HCT116 (cell line): ENCODE measurements at places on chromosomes 3 and 15. TPM values are rescaled to one million over a fixed set of nuclear protein-coding genes. Genes with fewer than 3 reads are reported as not detected.
A peak's percentile ranks its signal among the peaks of the same experiment; 100 is the strongest.

Gene RASL12
- 0.25 TPM for total RNA-seq

Gene IL5RA
- not detected for total RNA-seq

DNA sequence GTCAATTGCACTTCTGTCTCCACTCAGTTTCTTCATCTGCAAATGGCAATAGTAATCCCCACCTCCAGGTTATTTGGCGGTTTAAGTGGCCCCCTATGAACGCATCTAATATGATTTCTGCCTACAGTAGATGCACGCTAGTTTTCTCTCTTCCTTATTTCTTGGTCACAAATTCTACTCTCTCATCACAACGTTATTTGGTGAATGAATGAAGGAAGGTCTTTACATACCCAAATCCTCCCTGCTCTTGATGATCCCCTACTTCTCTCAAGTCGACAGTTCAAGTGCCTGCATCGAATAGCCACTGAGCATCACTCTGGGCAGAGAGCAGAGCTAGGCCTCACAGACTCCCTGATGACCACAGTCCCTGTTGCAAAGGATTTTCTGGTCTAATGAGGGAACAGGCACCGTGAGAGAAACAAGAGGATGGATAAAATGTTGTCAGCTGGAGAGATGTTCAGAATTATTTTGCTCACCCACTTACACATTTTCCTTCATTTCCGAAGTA, 181.2 kb upstream of the SMAD3 start:
- no peak for DNase-seq
- no peaks in the 10 kb centered on the region for H3K27me3 ChIP-seq
- H3K27ac ChIP-seq = peak overlapping the region; percentile 79; the same call in 1 of the 2 replicates
- peaks cover 72% of the 10 kb centered on the region for H3K4me1 ChIP-seq

DNA sequence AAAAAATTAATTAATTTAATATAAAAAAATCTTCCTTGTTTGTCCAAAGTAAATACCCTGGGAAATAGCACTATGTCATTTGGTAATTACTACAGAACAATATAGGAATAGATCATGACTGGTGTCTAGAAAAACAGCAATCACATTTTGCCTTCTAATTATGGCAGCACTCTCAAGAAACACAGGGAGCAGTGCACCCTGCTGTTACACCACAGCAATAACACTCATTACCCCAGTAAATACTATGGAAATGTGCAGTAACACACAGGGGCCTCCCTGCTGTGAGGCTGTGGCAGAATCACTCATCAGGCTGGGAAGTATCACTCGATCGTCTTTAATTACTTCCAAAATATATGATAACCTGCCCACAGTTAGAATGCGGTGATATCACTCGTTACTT, 646.0 kb downstream of the TUSC7 start:
- H3K4me3 ChIP-seq = no peak overlapping the region
- H3K27me3 ChIP-seq = no peaks in the 10 kb centered on the region
- DNase-seq = no peak
- H3K4me1 ChIP-seq = no peaks in the 10 kb centered on the region
- H3K36me3 ChIP-seq = no peaks in the 10 kb centered on the region
- H3K27ac ChIP-seq = no peak overlapping the region

Gene TMPRSS7
- total RNA-seq = not detected

Gene ANP32A
- 220 TPM for total RNA-seq

- no peak overlapping the region for H3K4me3 ChIP-seq
- H3K27me3 ChIP-seq = no peaks in the 10 kb centered on the region
- no peaks in the 10 kb centered on the region for H3K36me3 ChIP-seq
- DNase-seq = no peak
Measured at GRCh38 chr15:83193721-83194120, 13.9 kb downstream of the HDGFL3 start.

- no peaks in the 10 kb centered on the region for H3K36me3 ChIP-seq
- H3K27me3 ChIP-seq = no peaks in the 10 kb centered on the region
Measured at GRCh38 chr15:39510001-39510701, 70.7 kb upstream of the THBS1 start.

Gene GATA2
- total RNA-seq = 18.6 TPM

Gene CLDN18
- total RNA-seq = 0.17 TPM

DNA sequence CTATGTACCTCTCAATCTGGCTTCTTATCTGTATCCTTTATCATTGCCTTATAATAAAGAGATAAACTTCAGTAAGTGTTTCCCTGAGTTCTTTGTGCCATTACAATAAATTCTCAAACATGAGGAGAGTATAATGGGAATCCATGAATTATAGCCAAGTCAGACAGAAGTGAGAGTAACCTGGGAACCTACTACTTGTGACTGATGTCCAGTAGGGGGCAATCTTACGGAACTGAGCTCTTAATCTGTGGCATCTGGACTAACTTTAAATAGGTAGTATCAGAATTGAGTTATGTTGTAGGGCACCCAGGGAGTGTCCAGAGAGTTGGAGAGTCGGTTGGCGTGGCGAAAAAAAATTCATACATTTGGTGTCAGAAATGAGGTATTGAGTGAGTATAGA, 542.6 kb downstream of the ZBBX start:
- DNase-seq = peak; percentile 37
- no peak overlapping the region for H3K27ac ChIP-seq
- H3K36me3 ChIP-seq = no peaks in the 10 kb centered on the region
- no peaks in the 10 kb centered on the region for H3K27me3 ChIP-seq
- H3K4me3 ChIP-seq = no peak overlapping the region

GRCh38 chr15:27958911-27959578, 140.1 kb downstream of the OCA2 start:
- no peaks in the 10 kb centered on the region for H3K36me3 ChIP-seq
- H3K27me3 ChIP-seq = no peaks in the 10 kb centered on the region
- no peak overlapping the region for H3K4me3 ChIP-seq
- DNase-seq = no peak
- no peaks in the 10 kb centered on the region for H3K4me1 ChIP-seq
- H3K27ac ChIP-seq = no peak overlapping the region

Gene STAC
- not detected for total RNA-seq

Gene AMIGO3
- total RNA-seq = 0.32 TPM

DNA sequence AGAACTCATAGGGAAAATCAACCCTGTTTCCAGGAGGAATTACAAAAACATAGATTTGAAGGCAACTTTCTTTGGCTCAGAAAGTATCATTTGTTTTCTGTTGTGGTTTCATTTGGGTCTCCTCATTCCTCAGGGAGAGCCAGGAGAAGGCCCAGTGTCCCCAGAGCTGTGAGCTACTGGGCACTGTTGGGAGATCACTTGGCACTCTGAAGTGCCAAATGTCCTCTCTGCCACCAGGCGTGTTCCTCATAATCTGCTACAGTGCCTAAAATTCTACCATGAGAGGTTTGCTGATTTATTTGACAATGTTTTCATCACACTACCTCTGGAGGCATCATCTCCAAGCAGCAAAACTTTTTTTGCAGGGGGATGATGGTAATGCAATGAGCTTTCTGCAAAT, 17.4 kb upstream of the TNFAIP8L3 start:
- DNase-seq = no peak
- no peaks in the 10 kb centered on the region for H3K36me3 ChIP-seq
- H3K4me3 ChIP-seq = no peak overlapping the region
- no peaks in the 10 kb centered on the region for H3K27me3 ChIP-seq
- H3K4me1 ChIP-seq = no peaks in the 10 kb centered on the region

- H3K4me3 ChIP-seq = no peak overlapping the region
- peak; percentile 79 for DNase-seq
- H3K4me1 ChIP-seq = peaks cover 17% of the 10 kb centered on the region
- no peaks in the 10 kb centered on the region for H3K36me3 ChIP-seq
Measured at GRCh38 chr3:58383904-58384303, 49.7 kb downstream of the PDHB start.

GRCh38 chr15:70245932-70246622, 148.4 kb upstream of the TLE3 start:
- no peak overlapping the region for H3K4me3 ChIP-seq
- H3K27ac ChIP-seq = no peak overlapping the region; the same call in 1 of the 2 replicates
- no peaks in the 10 kb centered on the region for H3K36me3 ChIP-seq
- peaks cover 41% of the 10 kb centered on the region for H3K4me1 ChIP-seq

Gene MEGF11
- 2.3 TPM for total RNA-seq

GRCh38 chr3:61890586-61890985, 329.2 kb downstream of the PTPRG start:
- peaks cover 23% of the 10 kb centered on the region for H3K4me1 ChIP-seq
- no peak overlapping the region for H3K27ac ChIP-seq
- H3K36me3 ChIP-seq = no peaks in the 10 kb centered on the region
- no peak for DNase-seq
- H3K27me3 ChIP-seq = no peaks in the 10 kb centered on the region

GRCh38 chr3:101701696-101702634, 15.4 kb upstream of the RPL24 start:
- H3K4me3 ChIP-seq = no peak overlapping the region
- no peak overlapping the region for H3K27ac ChIP-seq
- no peaks in the 10 kb centered on the region for H3K36me3 ChIP-seq
- no peak for DNase-seq
- H3K27me3 ChIP-seq = no peaks in the 10 kb centered on the region

Gene LMAN1L
- total RNA-seq = 0.17 TPM

- no peaks in the 10 kb centered on the region for H3K36me3 ChIP-seq
- H3K4me3 ChIP-seq = no peak overlapping the region
- H3K27me3 ChIP-seq = peaks cover 5% of the 10 kb centered on the region
- H3K27ac ChIP-seq = no peak overlapping the region
Measured at GRCh38 chr3:19881036-19881435, 53.0 kb downstream of the EFHB start.

GRCh38 chr3:69686056-69686455, 53.2 kb upstream of the MITF start:
- no peak overlapping the region for H3K4me3 ChIP-seq
- DNase-seq = no peak
- no peaks in the 10 kb centered on the region for H3K4me1 ChIP-seq

DNA sequence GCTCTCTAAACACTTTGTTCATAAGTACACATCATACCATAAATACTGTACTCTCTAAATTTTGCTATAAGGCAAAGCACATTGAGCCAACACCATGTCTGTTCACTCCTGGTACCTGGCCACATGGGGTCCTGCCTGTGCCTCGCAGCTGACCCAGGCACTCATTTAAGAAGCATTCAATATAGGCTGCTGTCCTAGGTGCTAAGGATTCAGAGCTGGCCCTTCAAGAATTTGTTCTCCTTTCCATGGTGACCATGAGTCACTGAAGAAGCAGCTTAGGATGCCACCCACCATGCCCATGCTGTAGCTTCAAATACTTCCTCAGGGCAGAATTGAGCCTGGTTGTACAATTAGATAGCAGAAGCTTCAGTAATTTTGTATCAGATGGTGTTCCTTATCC, 119.2 kb upstream of the ZBED2 start:
- no peaks in the 10 kb centered on the region for H3K27me3 ChIP-seq
- peaks cover 34% of the 10 kb centered on the region for H3K4me1 ChIP-seq
- no peak overlapping the region for H3K27ac ChIP-seq
- H3K4me3 ChIP-seq = no peak overlapping the region
- H3K36me3 ChIP-seq = peaks cover 12% of the 10 kb centered on the region; the same call in 1 of the 2 replicates
- DNase-seq = no peak

Gene CPNE9
- total RNA-seq = 0.98 TPM

GRCh38 chr3:40086890-40087883, 222.3 kb upstream of the EIF1B start:
- H3K27ac ChIP-seq = no peak overlapping the region
- no peaks in the 10 kb centered on the region for H3K4me1 ChIP-seq
- H3K36me3 ChIP-seq = no peaks in the 10 kb centered on the region
- no peak overlapping the region for H3K4me3 ChIP-seq

Gene ZNF502
- 1.5 TPM for total RNA-seq

DNA sequence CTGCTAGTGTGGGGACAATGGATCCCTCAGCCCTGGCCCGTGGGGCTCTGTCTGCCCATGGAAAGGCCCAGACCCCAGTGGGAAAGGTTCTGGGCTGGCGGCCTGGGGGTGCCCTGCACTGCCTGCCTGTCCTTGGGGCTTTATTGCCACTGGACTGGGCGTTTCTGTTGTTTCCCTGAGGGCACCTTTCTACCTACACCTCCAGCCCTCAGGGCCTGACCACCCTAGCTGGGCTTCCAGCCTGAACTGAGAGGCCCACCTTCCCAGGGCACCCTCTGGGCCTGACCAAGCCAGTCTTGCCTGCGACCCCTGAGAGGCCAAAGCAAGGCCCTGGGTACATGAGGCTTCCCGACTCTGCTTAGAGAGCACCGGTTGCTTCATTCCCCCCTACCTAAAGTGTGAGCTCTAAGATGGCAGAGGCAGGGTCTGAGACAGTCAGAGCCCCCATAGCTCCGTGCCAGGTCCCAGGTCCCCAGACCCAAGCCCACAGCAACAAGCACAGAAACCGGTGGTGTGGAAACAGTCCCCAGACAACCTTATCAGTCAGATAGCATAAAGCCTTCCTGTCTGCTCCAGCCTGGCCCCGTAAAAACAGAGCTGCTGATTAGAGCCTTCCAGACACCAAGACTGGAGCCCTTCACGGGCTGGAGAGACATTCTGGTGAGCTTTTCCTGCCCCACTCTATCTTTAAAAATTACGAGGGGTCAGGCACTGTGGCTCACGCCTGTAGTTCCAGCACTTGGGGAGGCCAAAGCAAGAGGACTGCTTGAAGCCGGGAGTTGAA, 102.8 kb downstream of the CHSY1 start:
- H3K4me3 ChIP-seq = no peak overlapping the region
- H3K4me1 ChIP-seq = no peaks in the 10 kb centered on the region
- no peaks in the 10 kb centered on the region for H3K27me3 ChIP-seq
